ENCODE measurements at places on chromosomes 7 and 10.

DNA sequence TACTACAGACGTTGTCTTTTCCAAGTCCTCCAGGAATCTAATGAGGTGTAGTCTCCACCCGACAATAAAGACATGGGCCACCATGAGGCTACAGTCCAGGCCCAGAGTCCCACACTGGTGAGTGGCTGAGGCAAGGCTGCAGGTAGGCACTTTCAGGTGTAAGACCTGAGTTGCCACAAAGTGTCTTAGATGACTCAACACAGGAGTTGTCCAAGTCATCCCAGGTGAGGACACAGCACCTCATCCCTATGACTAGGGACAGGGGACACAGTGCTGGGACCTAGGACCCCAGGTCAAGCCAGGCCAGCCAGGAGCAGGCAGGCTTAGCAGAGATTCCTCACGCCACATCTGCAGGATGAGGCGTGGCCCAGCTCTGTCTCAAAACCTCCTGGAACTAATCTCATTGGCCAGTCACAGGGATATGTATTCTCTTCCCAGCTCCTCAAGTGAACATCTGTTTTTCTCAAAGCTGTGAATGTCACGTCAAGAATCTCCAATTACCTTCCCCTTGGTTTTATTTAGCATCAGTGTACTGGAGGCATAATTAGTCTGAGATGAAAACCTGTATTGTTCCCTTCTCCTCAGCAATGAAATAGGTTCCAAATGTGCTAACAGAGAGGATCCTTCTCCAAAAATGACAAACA lies 254.6 kb downstream of the GRID1 start:
- DNase-seq, result no peak

DNA sequence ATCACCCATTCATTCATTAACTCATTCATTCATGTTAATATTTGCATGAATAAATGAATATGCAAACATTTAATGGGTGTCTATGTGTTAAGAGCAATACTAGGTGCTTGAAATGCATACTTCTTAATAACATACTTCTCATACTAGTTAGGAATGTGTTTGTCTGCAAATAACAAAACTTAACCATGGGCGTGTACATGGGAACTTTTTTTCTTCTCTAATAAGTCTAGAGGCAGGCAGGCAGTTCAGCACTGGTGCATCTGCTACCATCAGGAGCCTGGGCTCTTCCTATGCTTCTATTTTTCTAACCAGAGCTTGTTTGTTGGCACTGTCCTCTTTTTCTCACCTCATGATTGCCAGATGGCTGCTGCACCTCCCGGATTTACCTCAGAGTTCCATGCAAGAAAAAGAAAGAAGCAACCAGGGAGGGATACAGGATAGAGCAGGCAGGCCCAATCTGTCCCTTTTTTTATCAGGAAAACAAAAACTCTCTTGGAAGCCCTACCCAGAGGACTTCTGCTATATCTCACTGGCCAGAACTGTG lies 22.7 kb downstream of the CDHR3 start:
- DNase-seq, result no peak

DNA sequence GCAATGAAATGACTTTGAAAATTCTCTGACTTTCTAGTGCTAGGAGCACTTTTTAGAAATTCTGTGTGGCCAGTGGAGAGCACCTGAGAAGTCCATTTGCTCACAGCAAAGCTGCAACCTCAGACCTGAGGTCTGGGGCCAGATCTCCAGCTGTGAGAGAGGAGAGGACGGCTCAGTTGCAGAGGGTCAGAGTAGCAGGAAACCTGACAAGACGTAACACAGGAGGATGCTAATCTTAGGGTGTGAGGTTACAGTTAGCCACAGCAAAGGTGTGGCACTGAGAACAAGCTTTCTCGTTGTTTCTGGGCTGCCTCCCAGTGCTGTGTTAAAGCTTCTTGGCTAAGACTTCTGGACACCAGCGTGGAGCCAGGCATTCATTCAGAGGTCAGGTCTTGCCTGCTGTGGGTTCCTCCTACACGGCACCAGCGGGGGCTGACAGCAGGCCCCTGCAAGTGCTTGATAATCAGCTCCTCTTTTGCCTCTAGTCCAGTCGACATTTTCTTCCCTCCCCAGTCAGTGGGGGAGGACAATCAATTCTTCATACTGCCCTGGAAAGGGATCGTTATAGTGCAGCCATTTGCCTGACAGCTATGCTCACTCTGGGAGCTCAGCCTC lies 435.4 kb upstream of the DPP6 start:
- DNase-seq, result no peak

- no peak for DNase-seq
These were observed 1.3 kb downstream of the SHH start for GRCh38 chr7:155810770-155811559.

GRCh38 chr7:110852156-110852940 lies 238.6 kb upstream of the LRRN3 start:
- no peak for DNase-seq

DNA sequence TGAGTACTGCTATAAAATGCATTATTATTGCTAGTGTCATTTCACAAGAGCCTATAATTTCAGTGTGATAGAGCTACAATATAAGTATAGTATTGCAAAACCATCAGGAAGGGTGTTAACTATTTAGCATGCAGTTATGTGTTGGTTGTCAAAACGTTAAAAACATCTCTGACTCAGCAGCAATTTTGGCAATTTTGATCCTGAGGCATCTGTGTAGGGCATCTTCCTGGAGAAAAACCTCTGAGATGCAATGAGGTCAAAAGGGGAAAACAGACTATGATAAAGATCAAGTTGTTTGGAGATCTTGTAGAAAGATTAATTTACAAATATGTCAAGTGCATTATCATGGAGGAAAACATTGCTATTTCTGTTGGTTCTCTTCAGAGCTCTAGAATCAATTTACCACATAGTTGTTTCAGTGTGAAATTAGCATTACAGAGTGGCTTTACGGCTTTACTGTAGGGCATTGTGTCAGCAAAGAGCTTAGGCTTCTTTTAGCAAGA lies 5.3 kb downstream of the CFTR start:
- no peak for DNase-seq

DNA sequence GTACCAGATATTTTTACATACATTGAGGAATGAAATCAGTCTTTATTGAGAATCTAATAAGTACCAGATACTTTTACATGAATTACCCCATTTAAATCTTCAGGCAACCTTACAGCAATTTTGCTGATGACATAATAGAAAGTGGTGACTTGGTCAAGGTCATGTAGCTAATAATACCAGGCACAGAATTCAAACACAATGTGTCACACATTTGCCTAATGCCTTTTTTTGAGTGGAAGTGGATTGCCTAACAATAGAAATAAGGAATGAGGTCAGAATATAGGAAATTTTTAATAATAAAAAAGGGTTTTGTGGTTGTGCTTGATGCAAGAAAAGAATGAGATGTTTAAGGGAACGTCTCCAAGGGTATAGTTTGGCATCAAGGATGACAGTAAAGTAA lies 466.6 kb upstream of the IGFBP3 start:
- DNase-seq, result no peak

DNA sequence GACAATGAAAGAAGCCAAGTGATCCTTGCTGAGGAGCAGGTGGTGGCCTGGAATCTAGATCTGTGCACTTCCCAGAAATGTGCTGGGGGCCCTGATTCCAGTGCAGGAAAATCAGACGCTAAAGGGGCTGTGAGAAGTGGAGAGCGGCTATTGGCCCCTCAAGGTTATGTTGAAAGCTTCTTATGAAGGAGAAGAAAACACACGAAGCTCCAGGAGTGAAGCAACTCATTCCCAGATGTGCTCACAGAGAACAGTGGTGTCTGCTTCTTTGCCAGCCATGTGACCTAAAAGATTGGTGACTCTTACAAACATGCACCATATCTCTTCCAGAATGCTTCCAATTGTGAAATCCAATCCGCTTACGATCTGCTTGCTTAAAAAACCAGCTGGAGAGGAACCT lies 679.3 kb upstream of the IGFBP3 start:
- no peak for DNase-seq

Measured in NB4 (cell line).